ENCODE measurements at places on chromosomes 11 and 22. TPM values are rescaled to one million over a fixed set of nuclear protein-coding genes. Genes with fewer than 3 reads are reported as not detected.

GRCh38 chr22:22380098-22381030, 128.2 kb downstream of the ZNF280B start:
- no peak overlapping the region for H3K4me3 ChIP-seq
- H3K27ac ChIP-seq = no peak overlapping the region
- no peaks in the 10 kb centered on the region for H3K27me3 ChIP-seq
- H3K36me3 ChIP-seq = no peaks in the 10 kb centered on the region
- no peaks in the 10 kb centered on the region for H3K4me1 ChIP-seq

DNA sequence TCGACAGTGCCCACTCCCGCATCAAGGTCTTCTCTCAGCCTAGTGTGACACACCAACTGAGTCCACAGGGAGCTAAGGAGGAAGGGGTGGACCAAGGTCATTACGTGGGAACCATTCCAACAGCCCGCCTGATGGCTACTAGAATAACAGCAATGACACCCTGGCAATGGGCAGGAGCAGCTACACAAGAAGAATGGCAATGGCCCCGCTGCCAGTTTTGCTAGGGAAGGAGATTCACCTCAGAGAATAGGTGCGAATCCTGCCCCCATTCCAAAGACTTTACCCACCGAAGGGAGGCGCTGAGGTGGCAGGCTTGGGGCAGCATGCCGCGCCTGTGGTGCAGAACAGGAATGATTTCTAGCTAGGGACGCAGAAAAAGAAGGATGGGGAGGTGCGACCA, 9.1 kb downstream of the WT1 start:
- H3K4me1 ChIP-seq = no peaks in the 10 kb centered on the region
- no peaks in the 10 kb centered on the region for H3K36me3 ChIP-seq
- DNase-seq = no peak
- peaks cover 41% of the 10 kb centered on the region for H3K27me3 ChIP-seq
- H3K27ac ChIP-seq = no peak overlapping the region
- no peak overlapping the region for H3K4me3 ChIP-seq

DNA sequence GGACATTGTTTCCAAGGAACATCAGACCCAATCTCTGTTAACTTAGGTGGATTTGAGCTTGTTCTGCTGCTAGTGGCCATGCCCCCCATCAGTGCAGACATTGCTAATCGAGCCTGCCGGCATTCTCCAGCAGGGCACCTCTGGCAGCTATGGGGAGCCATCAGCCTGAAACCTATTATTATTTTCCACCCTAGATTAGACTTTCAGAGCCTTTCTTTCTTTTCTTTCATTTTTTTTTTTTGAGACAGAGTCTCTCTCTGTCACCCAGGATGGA, 4.9 kb downstream of the CACNA1I start:
- H3K4me1 ChIP-seq = peaks cover 11% of the 10 kb centered on the region
- H3K36me3 ChIP-seq = no peaks in the 10 kb centered on the region

- DNase-seq = no peak
- H3K27ac ChIP-seq = no peak overlapping the region
- no peak overlapping the region for H3K4me3 ChIP-seq
- no peaks in the 10 kb centered on the region for H3K4me1 ChIP-seq
- no peaks in the 10 kb centered on the region for H3K27me3 ChIP-seq
Observed at GRCh38 chr22:49509016-49509415, 318.7 kb downstream of the BRD1 start.

GRCh38 chr11:40388097-40388818, 1071.2 kb downstream of the LRRC4C start:
- no peaks in the 10 kb centered on the region for H3K27me3 ChIP-seq
- no peaks in the 10 kb centered on the region for H3K36me3 ChIP-seq
- no peaks in the 10 kb centered on the region for H3K4me1 ChIP-seq
- no peak overlapping the region for H3K27ac ChIP-seq
- H3K4me3 ChIP-seq = no peak overlapping the region

GAB2 gene
- 16.8 TPM for total RNA-seq

HBB gene
- 68.0 TPM for total RNA-seq

DNA sequence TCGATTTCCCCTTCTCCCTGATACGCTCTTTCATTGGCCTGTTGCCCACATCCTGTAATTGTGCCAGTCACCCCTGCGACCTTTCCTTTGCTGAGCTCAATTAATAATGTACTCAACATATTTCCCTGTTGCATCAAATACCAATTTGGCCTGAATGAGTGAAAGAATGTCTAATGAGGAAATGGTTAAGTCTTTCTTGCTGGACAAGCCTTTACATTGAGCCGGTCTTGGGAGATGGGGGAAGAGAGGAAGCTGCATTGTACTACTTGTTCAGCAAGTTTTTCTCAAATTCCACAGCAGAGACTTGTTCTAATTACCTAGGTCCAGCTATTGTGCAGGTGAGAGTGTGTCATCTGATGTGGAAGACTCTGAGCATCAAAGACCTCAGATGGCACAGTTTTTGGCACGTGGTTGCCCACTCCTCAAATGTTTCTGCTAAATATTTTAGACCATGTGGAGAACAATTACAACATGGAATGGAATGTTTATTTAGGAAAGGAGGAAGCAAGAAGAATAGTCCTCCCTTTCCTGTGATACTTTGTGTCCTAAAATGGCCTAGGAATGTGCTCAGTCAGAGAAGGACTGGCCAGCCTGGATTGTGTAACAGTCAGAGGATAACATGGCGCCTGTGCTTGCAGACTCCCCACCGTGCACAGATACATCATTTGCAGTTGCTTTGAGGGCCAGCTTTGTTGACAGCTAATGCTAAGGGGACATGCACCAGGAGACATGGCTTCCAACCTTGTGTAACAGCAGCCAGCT, 129.5 kb upstream of the E2F8 start:
- H3K4me3 ChIP-seq = no peak overlapping the region
- H3K36me3 ChIP-seq = no peaks in the 10 kb centered on the region
- peak; percentile 53 for DNase-seq
- H3K27ac ChIP-seq = peak overlapping the region; percentile 11

DNA sequence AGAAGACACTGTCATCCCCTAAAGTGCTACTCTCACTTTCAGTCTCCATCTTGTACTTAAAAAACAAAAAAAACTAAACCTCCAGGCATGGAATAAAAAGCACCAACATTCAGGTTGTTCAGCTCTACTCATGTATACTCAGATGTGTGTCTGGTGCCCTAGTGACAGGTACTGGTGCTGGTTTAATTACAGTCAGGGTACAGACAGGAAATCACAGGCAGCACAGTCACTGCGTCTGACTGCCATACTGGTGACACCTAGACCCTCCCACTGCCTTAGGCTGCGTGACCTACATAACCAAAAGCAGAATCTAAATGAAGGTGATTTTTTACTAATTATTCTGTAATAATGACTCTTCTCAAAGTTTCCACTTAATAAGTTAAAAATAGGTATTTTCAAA, at the start of gene ARHGAP32:
ARHGAP32 (minus strand) TSS at position 176 of the 400 bp plus-strand sequence; CDS start at position 49, 127 bp downstream.
- H3K4me3 ChIP-seq = no peak within 1 kb of the TSS
- H3K36me3 ChIP-seq = no peaks in the 10 kb centered on the region
- DNase-seq = no peak
- no peak within 1 kb of the TSS for H3K27ac ChIP-seq
- peaks cover 11% of the 10 kb centered on the region for H3K4me1 ChIP-seq

DNA sequence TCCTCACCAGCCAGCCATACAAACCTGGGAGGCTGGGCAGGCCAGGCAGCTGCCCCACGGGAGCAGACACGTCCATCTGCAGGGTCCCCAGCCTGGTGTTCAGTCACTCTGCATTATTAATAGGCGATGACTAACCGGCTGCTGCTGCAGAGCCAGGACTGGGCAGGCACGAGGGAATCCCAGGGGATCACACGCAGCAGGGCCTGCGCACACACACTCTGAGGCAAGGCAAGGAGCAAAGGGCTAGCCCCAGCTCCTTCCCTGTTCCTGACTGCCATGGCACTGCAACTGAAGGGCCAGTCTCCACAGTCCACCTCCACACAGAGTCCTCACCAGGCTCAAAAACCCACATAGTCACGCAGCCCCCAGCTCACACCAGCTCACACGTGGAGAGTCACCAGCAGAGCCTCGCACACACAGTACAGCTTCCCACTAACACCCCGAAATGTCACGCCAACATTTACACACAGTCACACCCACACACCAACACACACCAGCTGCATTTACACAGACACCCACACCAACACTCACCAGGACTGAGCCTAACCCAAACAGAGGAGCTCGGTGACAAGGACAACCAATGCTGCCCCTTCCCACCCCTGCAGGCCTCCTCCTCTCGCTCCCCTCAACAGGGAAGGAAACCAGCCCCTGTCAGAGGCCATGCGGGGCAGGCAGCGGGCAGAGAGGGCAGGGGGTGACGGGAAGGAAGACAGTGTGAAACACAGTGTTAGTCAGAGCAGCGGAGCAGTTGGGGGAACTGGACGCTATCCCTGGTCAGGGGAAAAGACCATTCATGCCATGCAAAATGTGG, 47.3 kb downstream of the NRXN2 start:
- peaks cover 3% of the 10 kb centered on the region for H3K27me3 ChIP-seq
- H3K4me3 ChIP-seq = no peak overlapping the region
- no peaks in the 10 kb centered on the region for H3K36me3 ChIP-seq

GRCh38 chr11:68506908-68507307, 46.4 kb downstream of the PPP6R3 start:
- peaks cover 67% of the 10 kb centered on the region for H3K4me1 ChIP-seq
- no peak for DNase-seq
- H3K27me3 ChIP-seq = no peaks in the 10 kb centered on the region
- H3K36me3 ChIP-seq = no peaks in the 10 kb centered on the region
- H3K27ac ChIP-seq = no peak overlapping the region
- no peak overlapping the region for H3K4me3 ChIP-seq

- DNase-seq = no peak
- H3K27me3 ChIP-seq = no peaks in the 10 kb centered on the region
- H3K27ac ChIP-seq = no peak overlapping the region
- H3K4me3 ChIP-seq = no peak overlapping the region
- H3K4me1 ChIP-seq = peaks cover 20% of the 10 kb centered on the region
- H3K36me3 ChIP-seq = no peaks in the 10 kb centered on the region
Observed at GRCh38 chr22:30701872-30702271, 7.2 kb downstream of the OSBP2 start.

- peaks cover 23% of the 10 kb centered on the region for H3K4me1 ChIP-seq
- H3K27ac ChIP-seq = peak overlapping the region; percentile 95
- H3K36me3 ChIP-seq = no peaks in the 10 kb centered on the region
- no peaks in the 10 kb centered on the region for H3K27me3 ChIP-seq
- no peak overlapping the region for H3K4me3 ChIP-seq
- no peak for DNase-seq
Observed at GRCh38 chr11:59666969-59667368, 1.9 kb downstream of the PATL1 start.

TP53AIP1 gene
- total RNA-seq = 0.11 TPM

DNA sequence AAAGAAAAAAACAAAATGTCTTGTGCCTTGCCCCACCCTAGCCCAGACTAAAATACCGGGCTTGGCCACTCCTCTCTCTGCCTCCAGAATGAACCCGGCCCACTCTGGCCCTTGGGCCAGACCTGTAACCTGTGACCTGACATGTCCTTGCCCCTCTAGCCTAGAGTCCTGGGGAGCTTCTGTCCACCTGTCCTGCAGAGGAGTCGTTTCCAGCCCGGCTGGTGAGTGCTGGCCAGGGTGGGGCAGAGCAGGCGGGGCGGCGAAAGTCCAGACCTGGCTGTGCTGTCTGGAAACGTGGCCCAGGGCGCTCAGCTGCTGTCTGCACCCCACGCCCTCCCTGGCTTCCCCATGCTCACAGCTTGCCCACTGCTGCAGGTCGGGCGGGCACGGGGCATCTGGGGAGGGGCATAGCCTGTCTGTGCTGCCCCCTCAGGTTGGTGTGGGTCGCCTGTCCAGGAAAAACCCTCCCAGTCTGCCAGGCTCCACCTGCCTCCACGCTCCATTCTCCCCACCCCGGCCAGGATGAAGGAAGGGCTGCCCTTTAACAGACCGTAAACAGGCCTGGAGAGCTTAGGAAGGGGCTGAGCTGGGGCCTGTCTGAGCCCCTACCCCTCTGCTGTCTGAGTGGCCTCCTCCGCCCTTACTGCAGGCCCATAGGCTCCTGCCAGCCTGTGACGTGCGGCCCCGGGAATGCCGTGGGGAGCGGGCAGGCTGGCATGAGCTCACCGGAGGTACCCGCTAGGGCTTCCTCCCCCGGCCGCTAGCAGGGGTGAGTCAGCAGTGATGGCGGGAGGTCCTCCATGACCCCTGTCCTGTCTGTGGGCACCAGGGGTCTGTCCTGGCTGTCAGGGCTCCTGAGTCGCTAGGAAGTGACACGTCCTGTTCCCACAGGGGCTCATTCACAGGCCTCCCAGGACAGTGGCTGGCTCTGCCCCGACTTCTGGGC, 1.9 kb downstream of the CD151 start:
- H3K36me3 ChIP-seq = peaks cover 36% of the 10 kb centered on the region
- no peak overlapping the region for H3K4me3 ChIP-seq
- H3K27me3 ChIP-seq = no peaks in the 10 kb centered on the region
- peak; percentile 92 for DNase-seq
- H3K4me1 ChIP-seq = peaks cover 51% of the 10 kb centered on the region

DNA sequence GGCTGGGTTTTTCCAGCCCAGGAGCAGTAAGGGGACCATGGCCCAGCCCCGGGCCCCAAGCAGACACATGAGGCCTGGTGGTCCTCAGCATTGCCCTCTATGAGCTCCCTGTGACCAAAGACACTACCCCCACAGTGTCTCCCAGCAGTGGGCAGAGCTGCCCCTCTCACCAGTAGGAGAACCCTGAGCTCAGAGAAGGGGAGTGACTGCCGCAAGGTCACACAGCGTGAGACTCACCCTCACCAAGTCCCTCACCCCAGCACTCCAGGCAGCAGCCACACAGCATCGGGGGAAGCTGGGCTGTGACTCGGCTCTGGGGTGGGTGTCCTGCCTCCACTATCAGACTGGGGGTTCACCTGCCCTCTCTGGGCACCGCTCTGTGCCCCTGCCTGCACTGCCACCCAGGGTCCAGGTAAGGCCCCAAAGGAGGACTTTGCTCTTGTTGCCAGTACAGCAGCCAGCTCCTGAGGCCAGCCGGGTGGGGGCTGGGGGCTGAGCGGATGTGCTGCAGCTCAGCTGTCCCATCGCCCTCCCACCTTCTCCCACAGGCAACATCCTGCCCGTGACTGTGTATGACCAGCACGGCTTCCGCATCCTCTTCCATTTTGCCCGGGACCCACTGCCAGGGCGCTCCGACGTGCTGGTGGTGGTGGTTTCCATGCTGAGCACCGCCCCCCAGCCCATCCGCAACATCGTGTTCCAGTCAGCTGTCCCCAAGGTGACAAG, 7.9 kb upstream of the SH3BP1 start:
- no peaks in the 10 kb centered on the region for H3K27me3 ChIP-seq
- no peak for DNase-seq
- no peak overlapping the region for H3K4me3 ChIP-seq
- peaks cover 40% of the 10 kb centered on the region for H3K4me1 ChIP-seq
- peak overlapping the region; percentile 81 for H3K27ac ChIP-seq

GRCh38 chr11:17496406-17496805, 19.8 kb upstream of the ABCC8 start:
- H3K36me3 ChIP-seq = no peaks in the 10 kb centered on the region
- no peak overlapping the region for H3K27ac ChIP-seq
- no peak overlapping the region for H3K4me3 ChIP-seq
- no peaks in the 10 kb centered on the region for H3K4me1 ChIP-seq
- no peak for DNase-seq

All from adrenal gland (tissue), 19 donors.